Heart right ventricle (tissue), 16 donors: ENCODE measurements at places on chromosomes 12 and 14. TPM values are rescaled to one million over a fixed set of nuclear protein-coding genes. Genes with fewer than 3 reads are reported as not detected.

DNA sequence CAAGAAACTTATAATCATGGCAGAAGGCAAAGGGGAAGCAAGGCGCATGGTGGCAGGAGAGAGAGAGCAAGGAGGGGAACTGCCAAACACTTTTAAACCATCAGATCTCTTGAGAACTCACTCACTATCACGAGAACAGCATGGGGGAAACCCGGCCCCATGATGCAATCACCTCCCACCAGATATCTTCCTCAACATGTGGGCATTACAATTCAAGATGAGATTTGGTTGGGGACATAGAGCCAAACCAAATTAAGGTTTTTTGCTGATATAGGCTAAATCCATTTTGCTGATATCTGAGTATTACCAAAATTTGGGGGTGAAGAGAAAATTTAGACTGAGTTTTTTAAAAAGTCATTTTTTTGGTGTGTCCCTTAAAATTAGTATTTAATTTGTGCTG lies 54.9 kb upstream of the TMX1 start:
- no peak for DNase-seq

DNA sequence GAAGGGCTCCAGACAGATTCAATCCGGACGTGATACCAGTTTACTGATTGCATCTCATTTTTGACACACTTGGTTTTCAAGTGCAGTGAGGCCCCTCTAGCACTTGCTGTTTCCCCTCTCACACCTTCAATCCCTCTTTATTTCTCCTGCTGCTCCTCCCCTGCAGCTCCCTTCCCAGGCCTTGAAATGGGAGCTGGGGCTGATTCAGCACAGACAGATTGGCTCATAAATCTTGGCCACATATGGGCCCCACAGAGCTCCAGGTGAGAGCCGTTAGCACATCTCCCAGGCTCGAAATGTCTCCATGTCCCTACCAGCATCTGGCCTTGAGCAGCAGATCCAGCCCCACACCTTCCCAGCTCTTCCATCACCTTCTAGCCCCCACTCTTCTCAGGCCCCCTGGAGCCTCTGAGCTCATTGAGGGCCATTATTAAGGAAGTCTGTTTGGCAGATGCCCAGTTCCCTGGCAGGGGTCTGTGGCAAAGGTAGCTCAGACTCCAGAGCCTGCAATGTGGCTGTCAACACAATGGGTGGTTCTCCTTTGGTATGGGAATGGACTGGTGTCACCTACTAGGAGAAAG lies 220.3 kb upstream of the FKBP4 start:
- no peak for DNase-seq

DNA sequence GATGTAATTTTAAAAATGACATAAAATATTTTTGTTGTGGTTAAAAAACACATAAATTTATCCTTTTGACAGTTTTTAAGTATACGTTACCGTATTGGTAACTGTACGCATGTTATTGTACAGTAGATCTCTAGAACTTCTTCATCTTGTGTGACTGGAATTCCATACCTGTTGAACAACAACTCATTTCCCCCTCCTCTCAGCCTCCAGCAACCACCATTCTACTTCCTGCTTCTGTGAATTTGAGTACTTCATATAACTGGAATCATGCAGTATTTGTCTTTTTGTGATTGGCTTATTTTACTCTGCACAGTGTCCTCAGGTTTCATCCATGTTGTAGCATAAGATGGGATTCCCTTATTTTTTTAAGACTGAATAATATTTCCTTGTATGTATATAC lies 113.6 kb upstream of the ATF1 start:
- DNase-seq: no peak

Gene DENR
- total RNA-seq: 24.6 TPM

Gene LRFN5
- 0.35 TPM for total RNA-seq

Gene BTBD7
- total RNA-seq: 21.3 TPM

Gene CKAP4
- total RNA-seq: 57.8 TPM

GRCh38 chr14:54567639-54568561 lies 972 bp downstream of the SAMD4A start:
- peak; percentile 67 for DNase-seq

- no peak for DNase-seq
Observed at GRCh38 chr12:75756111-75756510, 244.7 kb upstream of the KRR1 start.

DNA sequence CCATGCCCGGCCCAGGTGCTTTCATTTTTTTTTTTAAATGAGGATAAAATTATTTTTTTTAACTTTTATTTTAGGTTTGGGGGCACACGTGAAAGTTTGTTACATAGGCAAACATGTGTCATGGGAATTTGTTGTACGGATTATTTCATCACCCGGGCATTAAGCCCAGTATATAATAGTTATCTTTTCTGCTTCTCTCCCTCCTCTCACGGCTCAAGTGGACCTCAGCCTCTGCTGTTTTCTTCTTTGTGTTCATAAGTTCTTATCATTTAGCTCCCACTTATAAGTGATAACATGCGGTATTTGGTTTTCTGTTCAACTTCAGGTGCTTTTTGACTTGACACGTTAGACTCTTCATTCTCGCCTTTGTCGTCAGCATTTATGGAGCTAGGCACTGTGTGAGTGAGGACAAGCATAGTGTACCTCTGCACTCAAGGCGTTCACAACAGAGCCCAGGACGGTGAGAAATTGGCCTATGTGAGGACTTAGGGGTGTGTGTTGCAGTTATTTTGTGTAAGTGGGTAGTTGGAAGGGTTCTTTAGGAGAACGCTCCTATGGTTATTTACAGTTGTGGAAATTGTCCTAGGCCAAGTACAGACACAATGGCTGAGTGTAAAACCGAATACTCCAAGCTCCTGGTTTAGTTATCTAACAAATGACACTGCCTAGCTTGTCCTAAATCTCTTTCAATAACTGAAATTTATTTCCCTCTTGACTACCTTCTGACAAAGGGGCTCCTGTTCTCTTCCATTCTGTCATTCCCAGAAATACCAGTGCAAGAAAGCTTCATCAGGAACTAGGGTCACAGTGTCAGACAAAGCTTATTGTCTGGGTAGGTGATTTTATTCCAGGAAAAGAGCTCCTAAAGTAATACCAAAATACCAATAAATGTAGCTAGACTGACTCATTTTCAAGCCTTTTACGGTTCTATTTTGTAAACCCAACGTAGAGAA lies 200.5 kb upstream of the PRICKLE1 start:
- no peak for DNase-seq

DNA sequence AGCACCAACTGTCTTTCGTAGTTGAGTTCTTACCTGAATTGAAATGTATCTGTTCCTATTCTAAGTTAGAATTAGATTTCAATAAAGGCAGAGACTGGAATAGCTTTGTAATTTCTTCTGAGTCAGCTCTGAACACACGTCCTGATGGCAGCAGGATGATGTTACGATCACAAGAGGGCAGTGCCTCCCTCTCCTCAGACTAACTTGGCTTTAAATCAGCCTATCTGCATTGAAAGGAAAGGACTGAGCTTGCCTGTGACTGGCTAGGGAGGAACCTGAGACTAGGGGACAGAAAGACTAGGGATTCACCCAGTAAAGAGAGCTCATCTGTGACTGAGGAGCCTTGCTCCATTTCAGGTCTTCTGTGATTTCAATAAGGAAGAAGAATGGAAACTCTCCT lies 323.7 kb upstream of the OR4E1 start:
- no peak for DNase-seq

Gene ING4
- 20.2 TPM for total RNA-seq

- no peak for DNase-seq
Observed at GRCh38 chr12:121133838-121134237, 1.2 kb downstream of the P2RX7 start.

DNA sequence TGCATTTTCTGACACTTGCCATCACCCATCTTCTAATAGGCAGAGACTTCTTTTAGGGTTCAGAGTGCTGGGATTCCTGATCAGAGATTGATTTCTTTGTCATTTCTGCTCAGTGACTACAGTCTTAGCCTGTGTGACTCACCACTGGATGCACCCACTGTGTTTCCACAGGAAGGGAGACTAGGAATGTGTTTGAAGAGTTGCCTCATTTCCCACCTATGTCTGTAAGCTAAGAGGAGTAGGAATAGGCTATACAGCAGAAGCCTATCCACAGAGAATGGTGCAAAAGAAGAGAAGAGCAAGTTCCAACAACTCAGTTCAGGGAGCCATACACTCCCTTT lies 60.2 kb upstream of the ACTN1 start:
- DNase-seq: no peak

- peak; percentile 65 for DNase-seq
Observed at GRCh38 chr14:32254952-32255679, 52.0 kb upstream of the RNU6-8 start.

DNA sequence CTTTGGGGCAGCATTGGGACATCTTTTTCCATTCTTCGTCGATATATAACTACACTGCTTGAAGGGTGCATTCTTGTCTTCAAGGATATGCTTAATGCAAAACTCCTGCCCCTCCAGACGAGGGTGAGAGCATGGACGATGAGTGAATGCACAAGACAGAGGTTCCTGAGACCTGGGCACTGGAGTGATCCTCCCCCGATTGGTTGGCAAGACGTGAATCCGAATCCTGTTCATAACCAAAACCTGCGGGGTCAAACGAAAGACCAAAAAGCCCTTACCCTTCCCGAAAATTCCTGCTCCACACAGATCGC lies 684 bp downstream of the KANSL2 start:
- no peak for DNase-seq

DNA sequence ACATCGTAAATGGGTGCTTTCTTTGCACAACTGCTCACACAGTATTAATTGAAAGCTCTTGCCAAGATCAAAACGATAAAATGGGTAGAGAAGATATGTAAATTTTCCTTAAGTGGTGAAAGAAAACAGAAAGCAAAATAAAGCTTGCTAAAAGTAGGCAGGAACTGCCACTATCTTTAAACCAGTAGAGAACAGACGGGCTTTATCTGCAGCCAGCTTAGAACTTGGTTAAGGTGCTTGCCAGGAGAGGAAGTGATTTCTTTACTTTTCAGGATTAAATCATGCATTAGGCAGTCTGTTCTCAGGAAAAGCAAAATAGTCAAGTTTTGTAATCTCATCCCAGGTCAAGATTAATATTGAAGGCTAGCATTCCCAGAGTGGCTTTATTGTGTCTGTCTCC lies 56.9 kb upstream of the CCDC175 start:
- DNase-seq: no peak

GRCh38 chr12:13764748-13765147 lies 216.7 kb downstream of the GRIN2B start:
- DNase-seq: no peak

Gene GYS2
- 0.37 TPM for total RNA-seq

Gene MMP17
- not detected for total RNA-seq

- DNase-seq: peak; percentile 63
Observed at GRCh38 chr12:26786865-26787514, 46.0 kb downstream of the ITPR2 start.

GRCh38 chr14:80172375-80173051 lies 38.8 kb downstream of the DIO2 start:
- DNase-seq: no peak

Gene LRP6
- total RNA-seq: 31.1 TPM

GRCh38 chr12:46084666-46085631 lies 94.6 kb upstream of the SCAF11 start:
- DNase-seq: no peak

Gene PLEKHD1
- total RNA-seq: 0.23 TPM

Gene FGF6
- total RNA-seq: not detected

DNA sequence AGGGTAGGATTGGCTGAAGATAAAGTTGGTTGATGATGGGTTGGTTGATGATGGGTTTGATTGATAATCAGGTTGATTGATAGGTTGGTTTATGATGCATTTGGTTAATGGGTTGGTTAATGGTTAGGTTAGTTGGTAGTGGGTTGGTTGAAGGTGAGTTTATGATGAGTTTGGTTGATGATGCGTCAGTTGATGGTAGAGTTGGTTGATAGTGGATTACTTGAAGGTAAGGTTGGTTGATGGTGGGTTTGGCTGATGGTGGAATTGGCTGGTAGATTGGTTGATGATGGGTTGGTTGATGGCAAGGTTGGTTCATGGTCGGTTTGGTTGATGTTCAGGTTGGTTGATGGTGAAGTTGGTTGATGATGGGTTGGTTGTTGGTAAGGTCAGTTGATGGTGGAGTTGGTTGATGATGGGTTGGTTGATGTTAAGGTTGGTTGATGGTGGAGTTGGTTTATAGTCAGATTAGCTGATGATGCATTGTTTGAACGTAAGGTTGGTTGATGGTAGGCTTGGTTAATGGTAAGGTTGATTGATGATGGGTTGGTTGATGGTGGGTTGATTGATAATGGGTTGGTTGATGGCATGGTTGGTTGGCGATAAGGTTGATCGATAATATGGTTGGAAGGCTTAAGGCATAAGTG lies 146.4 kb downstream of the ADGRD1 start:
- no peak for DNase-seq

Gene BDKRB1
- not detected for total RNA-seq

Gene TMEM63C
- 0.08 TPM for total RNA-seq

DNA sequence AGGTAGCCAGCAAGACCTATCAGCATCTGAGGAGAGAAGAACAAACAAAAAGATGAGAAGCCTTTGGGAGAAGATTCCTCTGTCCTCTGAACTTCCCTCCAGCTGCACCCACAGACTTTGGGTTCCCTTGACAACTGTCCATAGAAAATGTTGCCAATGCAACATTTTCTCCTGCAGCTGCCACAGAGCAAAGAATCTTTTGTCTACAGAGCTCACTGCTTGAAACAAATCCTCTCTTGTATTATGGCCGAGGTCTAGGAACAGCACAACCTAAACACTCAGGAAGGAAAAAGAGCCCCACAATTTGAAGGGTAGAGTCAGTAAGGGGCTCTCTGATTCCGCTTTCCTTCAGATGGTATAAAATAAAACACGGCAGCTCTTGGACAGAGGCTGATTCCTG lies 14.3 kb downstream of the POMT2 start:
- DNase-seq: no peak
